Hepatocyte (in vitro differentiated cells): ENCODE measurements at places on chromosomes 6 and 20.

- no peak for DNase-seq
Measured at GRCh38 chr6:125104425-125104824, 49.1 kb upstream of the TPD52L1 start.

DNA sequence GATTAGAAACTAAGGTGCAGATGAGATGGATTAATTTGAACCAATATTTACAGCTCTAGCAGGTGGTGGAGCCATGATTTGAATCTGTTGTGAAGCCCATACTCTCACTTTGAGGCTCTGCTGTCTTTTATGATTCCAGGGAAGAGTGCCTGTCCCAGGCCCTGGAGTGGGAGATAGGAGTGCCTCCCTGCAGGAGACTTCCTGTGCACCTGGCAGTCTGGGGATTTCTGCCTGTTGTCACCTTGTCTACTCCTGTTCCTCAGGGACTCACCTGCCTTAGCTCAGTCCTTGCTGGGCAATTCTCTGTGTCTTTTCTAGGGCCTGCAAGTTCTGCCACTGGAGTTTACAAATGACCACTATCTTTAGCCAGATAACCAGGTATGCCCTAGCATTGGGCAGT is 46.3 kb downstream of the SCAND1 start:
- no peak for DNase-seq

DNA sequence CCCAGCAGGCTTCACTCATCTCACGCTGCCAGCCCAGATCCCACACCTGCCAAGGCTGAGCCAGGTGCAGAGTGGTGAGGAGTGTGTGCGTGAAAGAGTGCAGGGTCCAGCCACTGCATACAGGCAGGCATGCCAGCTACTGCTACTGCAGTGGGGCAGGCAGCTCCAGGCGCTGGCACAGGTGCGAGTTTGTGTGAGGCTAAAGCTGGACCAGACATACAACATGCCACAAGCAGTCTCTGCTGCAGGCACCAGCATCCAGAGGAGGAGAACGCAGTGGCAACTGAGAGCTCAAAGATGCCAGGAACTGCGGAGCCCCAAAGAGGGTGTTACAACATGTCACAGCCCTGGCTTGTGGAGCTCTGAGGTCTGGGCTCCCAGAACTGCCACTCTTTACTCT is 149.8 kb downstream of the EYS start:
- no peak for DNase-seq

DNA sequence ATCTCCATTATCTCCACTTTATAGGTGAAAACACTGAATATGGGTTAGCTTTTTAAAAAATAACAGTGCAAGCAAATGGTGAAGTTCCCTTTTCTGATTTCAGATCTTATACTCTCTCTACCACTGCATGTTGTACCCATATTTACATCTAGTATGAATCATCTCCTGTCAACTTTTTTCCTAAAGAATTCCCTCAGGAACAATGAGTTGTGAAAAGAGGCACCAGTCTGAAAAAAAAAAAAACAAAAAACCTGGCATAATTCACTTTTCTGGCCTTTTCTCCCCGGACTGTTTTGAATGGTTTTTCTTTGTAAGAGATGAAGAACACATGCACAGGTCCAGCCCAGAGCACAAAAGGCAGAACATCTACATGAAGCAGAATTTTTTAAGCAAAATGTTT is 596.0 kb downstream of the COL12A1 start:
- no peak for DNase-seq

GRCh38 chr20:39850246-39850645 is 838.8 kb downstream of the MAFB start:
- no peak for DNase-seq
